ENCODE measurements at places on chromosomes 5 and 9.

DNA sequence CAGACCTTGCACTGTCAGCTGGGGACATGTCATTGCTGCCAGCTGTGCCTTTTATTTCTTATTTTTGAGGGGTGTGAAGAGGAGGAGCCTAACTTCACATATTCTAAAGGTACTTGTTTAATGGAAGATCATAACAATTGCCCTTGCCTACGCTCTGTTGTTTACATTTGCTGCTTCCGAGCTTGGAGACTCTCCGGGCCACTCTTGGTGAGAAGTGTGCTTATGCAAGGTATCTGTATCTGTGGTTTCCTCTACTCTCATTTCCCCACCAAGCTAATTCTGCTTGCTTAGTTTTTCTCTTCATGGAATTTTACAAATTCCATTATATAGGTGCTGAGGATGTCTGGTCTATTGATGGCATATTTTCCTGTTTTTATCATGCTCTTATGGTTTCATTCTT lies 105.3 kb downstream of the RASGRF2 start:
- no peak for DNase-seq

DNA sequence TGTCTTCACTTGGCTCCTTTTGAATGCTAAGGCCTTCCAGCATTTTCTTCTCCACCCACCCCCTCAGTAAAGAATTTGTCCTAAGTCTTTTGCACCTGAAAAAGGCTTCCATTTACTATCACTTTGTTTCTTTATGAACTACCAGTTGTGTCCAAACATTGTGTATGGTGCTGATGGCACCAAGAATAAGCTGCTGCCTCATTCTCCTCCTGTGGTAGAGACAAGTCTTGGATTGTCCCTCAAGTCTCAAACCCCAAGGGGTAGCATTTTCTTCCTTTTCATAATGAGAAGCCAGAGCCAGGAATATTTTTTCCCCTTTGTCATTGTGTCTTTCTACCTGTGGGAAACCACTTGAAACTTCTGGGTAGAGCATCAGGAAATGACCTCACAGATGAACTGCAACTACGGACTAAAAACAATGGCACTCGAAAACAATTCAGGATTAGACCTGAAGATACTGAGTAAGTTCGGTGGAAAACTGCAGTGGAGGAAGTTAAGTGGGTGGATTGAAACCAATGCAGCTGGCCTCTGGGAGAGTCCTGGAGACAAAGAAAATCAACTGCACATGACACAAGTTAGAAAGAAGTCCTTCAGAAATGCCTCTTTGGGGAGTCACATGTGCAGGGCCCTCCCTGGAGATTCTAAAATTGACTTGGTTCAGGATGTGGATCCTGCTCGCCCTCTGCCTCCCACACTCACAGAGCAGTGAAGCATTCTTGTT lies 80.5 kb downstream of the SH3RF2 start:
- DNase-seq = no peak

GRCh38 chr9:122360891-122361290 lies 9.9 kb upstream of the PTGS1 start:
- DNase-seq = no peak

DNA sequence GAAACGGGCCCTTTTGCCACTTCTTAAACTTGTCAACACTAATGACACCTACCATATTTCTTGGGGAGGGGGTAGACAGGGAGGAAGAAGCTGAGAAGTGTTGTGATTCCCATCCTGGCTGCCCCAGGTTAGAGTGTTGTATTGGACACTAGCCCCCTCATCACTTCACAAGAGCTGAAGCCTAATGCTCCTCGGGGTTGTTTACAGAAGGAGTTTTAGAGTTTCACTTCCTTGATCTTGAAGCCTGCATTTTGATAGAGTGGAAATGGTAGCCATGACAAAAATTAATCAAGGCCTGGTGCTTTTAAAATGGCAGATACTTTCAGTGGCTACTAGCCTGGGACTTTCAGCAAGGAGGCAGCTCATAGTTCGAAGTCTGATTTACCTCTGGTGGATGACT lies 11.0 kb upstream of the FAM120AOS start:
- DNase-seq = no peak

GRCh38 chr9:113946496-113947115 lies 70.5 kb downstream of the ZNF618 start:
- DNase-seq = no peak

DNA sequence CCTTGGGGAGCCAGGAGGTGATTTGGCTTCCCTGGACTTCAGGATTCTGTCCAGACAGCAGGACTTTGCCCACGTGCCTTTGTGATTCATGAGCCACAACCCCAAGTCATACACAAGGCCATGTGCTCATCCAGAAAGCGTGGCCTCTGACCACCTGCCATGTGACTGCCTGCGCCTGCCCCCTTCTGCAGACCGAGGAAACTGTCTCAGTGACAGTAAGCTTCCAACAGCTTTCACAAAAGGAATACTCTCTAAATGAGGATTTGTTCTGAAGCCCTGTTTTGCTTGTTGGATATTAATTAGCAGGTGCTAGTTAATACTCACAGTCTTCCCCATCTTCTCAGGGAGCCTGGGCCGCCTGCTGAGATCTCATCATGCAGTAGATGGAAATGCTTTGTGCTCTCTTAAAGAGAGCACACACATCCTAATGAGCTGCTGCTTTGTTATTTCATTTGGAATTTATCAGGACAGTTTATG lies 36.9 kb upstream of the ANGPTL2 start:
- no peak for DNase-seq

DNA sequence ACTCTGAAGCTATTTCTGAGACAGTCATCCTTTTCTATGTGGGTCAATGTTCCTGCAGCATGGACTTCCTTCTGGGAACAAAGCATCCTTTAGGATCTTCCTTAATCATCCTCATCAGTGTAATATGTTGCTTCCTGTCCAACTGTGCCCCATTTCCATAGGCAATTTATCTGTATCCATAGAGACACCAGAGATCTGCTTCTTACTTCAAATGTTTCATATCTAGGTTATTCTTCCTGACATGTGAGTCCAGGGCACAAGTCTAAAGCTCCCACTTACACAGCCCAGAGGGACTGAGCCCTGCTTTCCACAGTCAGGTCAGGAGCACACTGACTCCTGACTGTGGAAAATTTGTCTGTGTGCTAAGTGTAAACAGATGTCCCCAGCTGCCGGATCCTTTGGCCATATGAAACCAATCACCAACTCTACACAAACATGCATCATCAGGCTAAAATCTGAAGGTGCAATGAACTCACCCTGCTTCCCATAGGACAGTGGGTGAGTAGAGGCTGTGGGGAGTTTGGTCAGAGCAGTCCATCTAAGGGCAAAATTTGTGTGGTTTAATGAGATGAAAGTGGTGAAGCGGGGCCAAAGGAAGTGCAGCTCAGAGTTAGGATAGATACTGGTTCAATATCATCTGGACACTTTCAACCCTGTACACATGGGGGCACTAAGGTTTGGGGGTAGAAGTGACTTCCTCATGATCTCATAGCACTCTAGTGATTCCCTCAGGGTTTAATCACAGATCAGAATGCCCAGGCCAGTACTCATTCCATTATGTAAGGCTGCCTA lies 85.2 kb upstream of the TNC start:
- no peak for DNase-seq

DNA sequence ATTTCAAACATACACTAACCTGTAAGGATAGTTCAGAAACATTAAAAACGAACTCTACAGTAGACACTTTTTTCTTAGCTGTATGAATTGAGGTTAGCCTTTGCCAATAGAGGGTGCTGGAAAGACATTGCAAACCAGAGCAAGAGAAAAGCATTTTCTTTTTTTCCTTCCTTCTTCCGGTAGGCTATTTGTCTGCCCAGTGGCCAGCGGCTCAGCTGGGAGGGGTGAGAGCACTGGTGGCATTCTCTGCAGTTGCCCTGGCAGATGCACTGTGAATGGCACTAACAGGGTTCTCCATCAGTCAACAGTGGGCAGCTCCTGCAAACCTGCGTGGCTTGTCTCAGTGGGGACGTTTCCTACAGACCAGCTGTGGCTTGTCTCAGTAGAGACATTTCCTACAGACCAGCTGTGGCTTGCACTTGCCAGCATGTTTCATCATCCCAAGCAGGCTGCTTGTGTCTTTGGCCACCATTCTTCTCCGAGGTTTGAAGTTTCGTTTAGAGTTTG lies 984.5 kb upstream of the CDH18 start:
- no peak for DNase-seq

DNA sequence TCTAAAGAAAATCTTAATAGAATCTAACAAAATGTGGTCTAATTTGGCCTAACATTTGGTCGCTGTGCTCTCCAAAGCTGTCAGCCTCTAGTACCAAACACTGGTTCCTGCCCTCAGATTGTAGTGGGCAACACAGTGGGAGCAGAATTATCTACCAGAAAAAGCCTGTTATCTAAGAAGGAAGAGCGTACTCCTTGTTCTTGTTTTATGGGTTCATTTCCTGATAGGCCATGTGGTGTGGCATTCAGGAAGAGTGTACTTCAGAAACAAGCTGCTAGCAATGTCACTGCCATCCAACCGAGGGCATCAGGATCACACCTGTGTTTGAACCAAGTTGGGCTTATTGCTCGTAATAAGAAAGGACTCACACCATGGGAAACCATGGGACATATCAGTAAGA lies 487.9 kb upstream of the DAP start:
- no peak for DNase-seq

- DNase-seq = no peak
Measured at GRCh38 chr9:1492156-1492555, 442.0 kb downstream of the DMRT2 start.

DNA sequence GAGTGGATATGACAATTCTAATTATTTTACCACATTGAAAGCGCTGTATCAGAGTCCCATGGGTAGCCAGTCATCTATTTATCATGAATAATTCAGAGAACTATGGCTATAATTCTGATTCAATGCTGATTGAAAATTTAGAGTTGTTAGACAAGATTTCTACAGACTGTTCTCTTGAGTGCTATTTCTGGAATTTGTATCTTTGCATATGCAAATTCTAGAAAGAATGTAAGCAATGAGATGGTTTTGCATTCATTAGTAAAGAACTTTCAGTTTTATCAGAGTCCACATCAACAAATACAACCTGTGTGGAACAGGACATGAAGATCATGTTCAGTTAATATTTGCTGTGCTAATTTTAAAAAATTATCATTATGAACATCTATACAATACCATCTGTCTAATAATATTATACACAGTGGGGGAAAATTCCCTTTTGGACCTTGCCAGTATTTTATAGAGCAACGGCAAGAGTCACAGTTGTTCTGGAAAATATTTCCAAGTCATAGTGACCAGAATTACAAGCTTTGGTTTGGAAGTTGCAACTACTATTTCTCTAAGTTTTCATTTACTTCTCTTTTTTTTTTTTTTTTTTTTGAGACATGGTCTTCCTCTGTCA lies 372.7 kb upstream of the PTGER4 start:
- no peak for DNase-seq

DNA sequence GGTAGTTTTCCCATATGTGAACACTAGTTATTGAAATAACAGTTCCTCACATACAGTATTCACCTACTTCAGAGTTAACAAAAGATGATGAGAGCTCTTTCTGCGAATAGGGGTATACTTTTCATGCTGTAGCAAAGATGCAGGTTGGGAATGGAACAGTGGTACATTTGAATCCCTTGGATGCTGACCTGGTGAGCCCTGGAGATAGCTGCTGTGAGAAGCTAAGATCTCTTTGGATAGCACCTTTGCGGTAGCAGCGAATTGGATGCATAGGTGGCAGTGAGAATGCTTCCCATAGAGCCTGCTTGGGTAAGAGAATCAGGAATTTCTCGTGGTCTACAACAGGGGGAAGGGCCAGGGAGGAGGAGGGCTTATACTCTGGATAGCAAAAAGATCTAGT lies 61.2 kb downstream of the NUP214 start:
- DNase-seq = no peak

DNA sequence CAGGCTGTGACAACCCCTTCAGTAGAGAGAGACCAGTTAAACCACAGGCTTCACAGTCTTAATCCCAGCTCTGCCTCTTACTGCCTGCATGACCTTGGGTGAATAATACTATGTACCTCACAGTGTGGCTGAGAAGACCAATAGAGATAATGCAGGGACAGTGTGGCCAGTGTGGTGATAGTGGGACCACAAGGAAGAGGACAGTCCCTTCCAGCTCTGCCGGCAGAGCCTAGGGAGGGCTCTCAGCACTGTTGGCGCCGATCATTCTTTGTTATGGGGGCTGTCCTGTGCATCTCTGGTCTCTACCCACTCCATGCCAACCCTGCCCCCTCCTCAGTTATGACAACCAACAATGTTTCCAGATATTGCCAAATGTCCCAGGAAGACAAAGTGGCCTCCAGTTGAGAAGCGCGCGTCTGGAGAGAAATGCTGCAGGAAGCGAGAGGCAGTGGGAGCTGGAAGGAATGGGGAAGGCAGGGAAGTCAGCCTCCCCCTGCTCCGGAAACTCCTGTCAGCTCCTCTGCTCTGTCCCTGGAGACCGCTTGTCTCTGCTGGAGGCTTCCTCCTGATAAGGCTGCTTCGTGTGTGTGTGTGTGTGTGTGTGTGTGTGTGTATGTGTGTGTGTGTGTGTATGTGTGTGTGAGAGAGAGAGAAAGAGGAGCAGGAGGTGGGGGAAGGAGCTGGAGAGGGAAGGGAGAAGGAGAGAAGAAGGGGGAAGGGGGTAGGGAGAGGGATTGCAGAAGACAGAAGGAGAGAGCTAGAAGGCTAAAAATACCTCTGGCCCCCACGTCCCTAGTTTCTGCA lies 31.8 kb upstream of the FABP6 start:
- no peak for DNase-seq

GRCh38 chr5:172848419-172848818 lies 14.4 kb downstream of the ERGIC1 start:
- no peak for DNase-seq

GRCh38 chr5:16229357-16229940 lies 49.9 kb upstream of the MARCHF11 start:
- no peak for DNase-seq

- DNase-seq = peak; percentile 71
Measured at GRCh38 chr5:10635257-10635866, 71.5 kb downstream of the ANKRD33B start.

GRCh38 chr5:146772881-146773466 lies 105.6 kb downstream of the PPP2R2B start:
- DNase-seq = no peak

- DNase-seq = no peak
Measured at GRCh38 chr5:133876266-133876665, 92.2 kb downstream of the C5orf15 start.

GRCh38 chr5:32712481-32713360 lies 1.6 kb downstream of the NPR3 start:
- no peak for DNase-seq

GRCh38 chr9:136847826-136848392 lies 1.3 kb upstream of the PHPT1 start:
- peak; percentile 86 for DNase-seq

GRCh38 chr5:98780390-98780789 lies 6.9 kb downstream of the RGMB start:
- DNase-seq = no peak

- no peak for DNase-seq
Measured at GRCh38 chr9:34125681-34126206, 754 bp downstream of the DCAF12 start.

DNA sequence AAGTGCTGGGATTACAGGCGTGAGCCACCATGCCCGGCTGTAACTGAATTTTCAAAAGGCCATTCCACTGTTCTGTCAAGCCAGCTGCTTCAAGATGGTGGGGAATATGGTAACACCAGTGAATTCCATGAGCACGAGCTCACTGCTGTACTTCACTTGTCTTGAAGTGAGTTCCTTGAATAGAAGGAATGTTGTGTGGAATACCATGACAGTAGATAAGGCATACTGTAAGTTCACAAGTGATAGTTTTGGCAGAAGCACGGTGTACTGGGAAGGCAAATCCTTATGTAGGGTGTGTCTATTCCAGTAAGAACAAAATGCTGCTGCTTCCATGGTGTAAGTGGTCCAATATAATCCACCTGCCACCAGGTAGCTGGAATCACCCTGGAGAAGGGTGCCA lies 6.6 kb upstream of the PRXL2C start:
- no peak for DNase-seq

GRCh38 chr9:114012126-114012525 lies 66.0 kb downstream of the AMBP start:
- DNase-seq = no peak

- no peak for DNase-seq
Measured at GRCh38 chr5:112758676-112759075, 21.0 kb downstream of the APC start.
